Mucosa of descending colon (tissue), 3 donors: ENCODE measurements at places on chromosomes 13 and 19. TPM values are rescaled to one million over a fixed set of nuclear protein-coding genes. Genes with fewer than 3 reads are reported as not detected.

GRCh38 chr13:58680115-58680514 lies 1048.6 kb downstream of the PCDH17 start:
- DNase-seq: no peak

DNA sequence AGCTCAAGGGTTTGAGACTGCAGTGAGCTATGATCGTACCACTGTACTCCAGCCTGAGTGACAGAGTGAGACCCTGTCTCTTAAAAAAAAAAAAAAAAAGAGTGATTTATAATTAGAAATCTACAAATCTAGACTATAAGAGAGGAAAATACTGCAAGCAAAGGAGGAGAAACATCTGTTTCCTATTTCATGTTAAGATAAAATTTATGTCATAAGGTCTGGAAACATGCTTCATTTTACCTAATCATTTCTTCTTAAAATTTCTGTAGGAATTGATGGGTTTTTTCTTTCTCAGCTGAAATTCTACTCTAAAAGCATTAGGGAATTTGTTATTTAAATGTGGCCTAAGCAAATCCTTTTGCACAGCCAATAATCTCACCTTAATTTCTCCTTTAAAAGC lies 53.2 kb downstream of the C13orf42 start:
- DNase-seq: no peak

The ADM5 gene
- 0.69 TPM for total RNA-seq

- DNase-seq: peak; percentile 78
These were observed 1.5 kb upstream of the MYADM start for GRCh38 chr19:53865918-53866864.

DNA sequence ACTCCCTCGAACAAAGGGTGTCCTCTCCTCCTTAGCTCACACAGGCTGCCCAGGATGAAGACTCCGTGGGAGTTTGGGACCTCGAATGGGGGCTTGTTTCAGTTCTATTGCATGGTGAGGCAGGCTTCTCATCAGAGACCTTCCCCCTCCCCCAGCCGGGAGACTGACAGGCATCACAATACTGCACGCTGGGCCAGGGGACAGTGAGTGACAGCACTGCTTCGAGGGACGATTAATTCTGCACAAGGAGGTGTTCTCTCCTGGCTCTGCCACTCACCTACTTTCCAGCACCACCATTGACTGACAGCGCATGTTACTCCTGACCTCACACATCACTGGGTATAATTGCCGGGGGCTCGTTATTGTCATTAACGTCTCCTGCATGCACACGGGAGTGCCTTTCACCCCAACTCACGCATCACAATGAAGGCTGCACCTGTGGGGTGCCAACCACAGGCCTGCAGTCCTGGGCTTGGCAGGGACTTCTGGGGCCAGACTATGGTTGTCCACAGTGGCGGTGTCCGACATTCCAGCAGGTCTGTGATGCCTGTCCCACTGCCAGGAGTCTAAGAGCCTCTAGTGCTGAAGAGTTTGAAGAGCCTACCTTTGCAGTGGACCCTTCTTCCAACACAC lies 412.2 kb upstream of the TSHZ3 start:
- no peak for DNase-seq

GRCh38 chr13:33340631-33341030 lies 55.1 kb upstream of the STARD13 start:
- DNase-seq: no peak

- DNase-seq: no peak
These were observed 583 bp downstream of the CCDC61 start for GRCh38 chr19:45995715-45996385.

The SOX1 gene
- total RNA-seq: 0.19 TPM

- DNase-seq: no peak
These were observed 58.4 kb downstream of the OXGR1 start for GRCh38 chr13:96935901-96936300.

The ZNF470 gene
- total RNA-seq: 1.6 TPM

The ZIK1 gene
- 6.2 TPM for total RNA-seq

DNA sequence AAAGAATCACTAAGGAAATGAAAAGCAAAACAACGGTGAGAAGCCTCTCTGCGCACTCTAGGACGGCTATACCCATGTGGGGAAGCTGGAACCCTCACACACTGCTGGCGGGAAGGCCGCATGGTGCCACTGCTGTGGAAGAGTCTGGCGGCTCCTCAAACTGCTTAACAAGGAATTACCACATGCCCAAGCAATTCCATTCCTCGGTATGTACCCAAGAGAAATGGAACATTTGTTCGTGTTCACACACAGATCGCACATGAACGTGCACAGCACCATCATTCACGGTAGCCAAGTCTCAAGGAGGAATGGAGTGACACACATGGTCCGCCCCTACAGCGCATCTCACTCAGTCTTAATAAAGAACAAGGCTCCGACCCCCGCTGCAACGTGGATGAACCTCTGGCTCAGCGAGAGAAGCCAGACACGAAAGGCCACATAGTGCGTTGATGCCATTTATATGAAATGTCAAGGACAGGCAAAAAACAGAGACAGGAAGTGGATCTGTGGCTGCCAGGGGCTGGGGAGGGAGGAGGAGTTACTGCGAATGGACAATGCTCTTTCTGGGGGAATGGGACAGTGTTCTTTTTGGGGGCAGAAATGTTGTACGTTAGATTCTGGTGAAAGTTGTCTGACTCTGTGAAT lies 7.6 kb downstream of the CAPS start:
- DNase-seq: no peak

- DNase-seq: peak; percentile 72
These were observed 18.5 kb downstream of the CYP2A6 start for GRCh38 chr19:40831502-40832430.

GRCh38 chr13:100088273-100088643 lies 635 bp upstream of the PCCA start:
- peak; percentile 17 for DNase-seq

The SBK2 gene
- not detected for total RNA-seq

DNA sequence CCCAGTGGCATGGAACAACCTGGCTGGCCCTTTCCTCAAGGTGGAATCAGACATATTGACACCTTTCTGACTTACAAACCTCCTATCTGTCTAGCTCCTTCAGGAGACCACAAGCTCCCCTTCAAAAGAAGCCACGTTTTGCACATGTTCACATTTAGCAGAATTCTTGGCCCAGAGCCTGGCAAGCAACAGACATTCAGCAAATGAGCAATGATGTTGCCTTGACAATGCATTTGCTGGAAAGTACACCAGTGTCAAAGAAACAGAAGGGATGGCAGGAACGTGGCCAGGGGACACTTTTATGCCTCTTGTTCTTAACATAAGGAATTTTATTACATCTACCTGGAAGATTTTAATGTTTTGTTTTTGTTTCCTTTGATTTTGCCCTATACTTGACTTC lies 85.5 kb upstream of the FGF14 start:
- no peak for DNase-seq

DNA sequence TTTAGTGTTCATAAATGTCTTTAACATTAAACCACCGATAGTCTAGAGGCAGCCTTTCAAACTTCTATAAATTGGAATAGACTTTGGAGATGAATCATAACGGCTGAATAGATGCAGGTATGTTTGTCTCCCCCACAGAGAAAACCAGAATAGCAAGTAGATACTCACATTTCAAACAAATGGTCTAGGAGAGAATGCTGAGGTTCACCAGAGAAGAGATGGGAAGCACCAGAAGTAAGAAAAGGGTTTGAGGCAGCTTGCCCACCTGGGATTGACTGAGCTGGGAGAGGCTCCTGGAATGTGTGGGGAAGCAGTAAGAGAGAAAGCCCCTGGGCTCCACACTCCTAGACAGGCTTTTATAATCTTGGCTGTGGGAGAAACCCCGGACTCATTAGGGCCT lies 6.4 kb downstream of the IGFL3 start:
- DNase-seq: no peak

The VAV1 gene
- 6.0 TPM for total RNA-seq

The DIRAS1 gene
- 0.80 TPM for total RNA-seq

DNA sequence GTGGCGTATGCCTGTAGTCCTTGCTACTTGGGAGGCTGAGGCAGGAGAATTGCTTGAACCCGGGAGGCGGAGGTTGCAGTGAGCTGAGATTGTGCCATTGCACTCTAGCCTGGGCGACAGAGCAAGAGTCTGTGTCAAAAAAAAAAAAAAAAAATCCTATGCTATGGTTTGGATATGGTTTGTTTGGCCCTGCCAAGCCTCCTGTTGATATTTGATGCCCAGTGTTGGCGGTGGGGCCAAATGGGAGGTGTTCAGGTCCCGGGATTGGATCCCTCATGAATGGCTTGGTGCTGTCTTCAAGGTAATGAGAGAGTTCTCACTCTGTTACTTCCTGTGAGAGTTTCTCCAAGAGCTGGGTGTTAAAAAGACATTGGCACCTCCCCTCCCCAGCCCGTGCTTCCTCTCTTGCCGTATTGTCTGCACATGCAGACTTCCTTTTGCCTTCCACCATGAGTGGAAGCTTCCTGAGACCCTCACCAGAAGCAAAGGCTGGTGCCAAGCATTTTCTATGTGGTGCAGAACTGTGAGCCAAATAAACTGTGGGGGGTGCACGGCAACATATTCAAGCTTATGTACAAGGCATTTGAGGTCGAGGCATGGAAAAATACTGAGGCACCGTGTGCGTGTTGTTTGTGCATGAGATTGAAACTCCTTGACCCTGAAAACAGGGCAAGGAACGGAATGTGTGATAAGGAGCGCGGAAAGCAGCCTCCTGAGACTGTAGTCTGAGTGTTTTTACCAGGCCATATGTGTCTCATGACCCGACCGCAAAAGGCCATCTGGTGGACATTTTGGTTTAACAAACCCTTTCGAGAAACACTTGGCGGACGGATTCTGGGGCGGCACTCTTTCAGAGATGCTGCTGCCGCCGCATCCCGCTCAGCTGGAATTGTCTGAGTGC lies 7.3 kb downstream of the SIGLEC9 start:
- DNase-seq: no peak

DNA sequence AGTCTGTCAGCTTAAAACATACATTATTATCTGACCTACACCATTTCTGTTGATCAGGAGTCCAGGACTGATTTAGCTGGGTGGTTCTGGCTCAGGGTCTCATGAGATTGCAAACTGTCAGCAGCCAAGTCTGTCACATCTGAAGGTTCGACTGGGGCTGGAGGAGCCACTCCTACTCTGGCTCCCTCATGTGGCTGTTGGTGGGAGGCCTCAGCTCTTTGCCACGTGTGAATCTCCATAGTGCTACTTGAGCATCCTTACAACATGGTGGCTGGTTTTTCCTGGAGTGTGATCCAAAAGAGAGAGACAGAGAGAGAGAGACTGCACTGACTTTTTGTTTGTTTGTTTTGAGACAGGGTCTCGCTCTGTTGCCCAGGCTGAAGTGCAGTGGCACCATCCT lies 63.6 kb upstream of the NFIC start:
- peak; percentile 1 for DNase-seq

The UFM1 gene
- 56.6 TPM for total RNA-seq

GRCh38 chr13:97334690-97335089 lies 99.3 kb upstream of the RAP2A start:
- no peak for DNase-seq

DNA sequence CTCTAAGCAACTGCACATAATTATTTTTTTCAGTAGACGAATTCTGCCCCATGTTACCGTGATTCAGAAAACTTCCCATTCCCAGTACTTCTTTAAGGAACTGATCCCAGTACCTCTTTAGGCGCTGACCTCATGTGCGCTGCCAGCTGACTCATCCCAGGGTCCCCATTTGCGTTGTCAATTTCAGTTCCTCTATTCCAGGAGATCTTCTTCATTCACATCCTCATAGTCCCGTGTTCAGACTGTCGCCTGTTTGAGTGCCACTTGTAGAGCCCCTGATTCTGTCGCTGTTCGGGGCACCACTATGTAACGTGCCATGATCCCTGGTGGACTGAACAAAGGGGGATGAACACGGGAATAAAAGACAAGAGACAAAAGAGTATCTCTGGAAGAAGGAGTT lies 16.4 kb downstream of the FPR3 start:
- no peak for DNase-seq

- peak; percentile 62 for DNase-seq
These were observed 22.8 kb downstream of the RASA3 start for GRCh38 chr13:114109641-114110041.

The MEIOSIN gene
- not detected for total RNA-seq

- no peak for DNase-seq
These were observed 2841.1 kb upstream of the PCDH20 start for GRCh38 chr13:64256751-64257150.

The NPAS1 gene
- total RNA-seq: 0.31 TPM

The PSG7 gene
- total RNA-seq: not detected

The ZNF761 gene
- total RNA-seq: 11.1 TPM

GRCh38 chr19:5564930-5565329 lies 2.8 kb downstream of the TINCR start:
- DNase-seq: no peak

DNA sequence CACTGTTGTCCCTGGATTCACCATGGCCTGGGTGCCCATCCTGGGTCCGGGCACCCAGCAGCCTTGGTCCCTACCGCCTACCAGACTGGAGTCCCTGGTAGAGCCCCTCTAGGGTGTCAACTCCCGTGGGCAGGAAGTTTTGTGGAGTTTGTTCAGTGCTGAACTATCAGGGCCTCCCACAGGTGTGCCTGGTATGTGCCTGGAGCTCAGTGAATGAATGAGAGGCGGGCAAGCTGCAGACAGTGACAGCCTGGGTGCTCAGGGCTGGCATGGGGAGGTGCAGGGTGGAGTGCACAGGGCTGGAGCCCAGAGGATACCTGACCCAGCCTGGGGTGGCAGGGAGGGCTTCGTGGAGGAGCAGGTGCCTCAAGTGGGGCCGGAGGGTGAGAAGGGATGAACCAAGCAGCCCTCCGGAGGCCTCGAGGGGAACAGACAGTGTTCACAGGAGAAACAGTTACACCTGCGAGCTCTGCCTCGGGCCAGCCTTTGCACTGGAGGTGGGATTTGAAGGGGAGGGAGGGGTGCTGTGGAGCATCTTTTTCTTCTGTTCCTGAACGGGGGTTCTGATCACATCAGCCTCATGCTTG lies 29.6 kb downstream of the PAK4 start:
- DNase-seq: no peak

GRCh38 chr13:109647699-109648098 lies 138.7 kb downstream of the IRS2 start:
- no peak for DNase-seq
